Cerebellar nuclear complex (tissue), 1 donor: ENCODE measurements at places on chromosomes 11 and 22.

- DNase-seq: no peak
Measured at GRCh38 chr11:44574610-44575287, 9.3 kb downstream of the CD82 start.

DNA sequence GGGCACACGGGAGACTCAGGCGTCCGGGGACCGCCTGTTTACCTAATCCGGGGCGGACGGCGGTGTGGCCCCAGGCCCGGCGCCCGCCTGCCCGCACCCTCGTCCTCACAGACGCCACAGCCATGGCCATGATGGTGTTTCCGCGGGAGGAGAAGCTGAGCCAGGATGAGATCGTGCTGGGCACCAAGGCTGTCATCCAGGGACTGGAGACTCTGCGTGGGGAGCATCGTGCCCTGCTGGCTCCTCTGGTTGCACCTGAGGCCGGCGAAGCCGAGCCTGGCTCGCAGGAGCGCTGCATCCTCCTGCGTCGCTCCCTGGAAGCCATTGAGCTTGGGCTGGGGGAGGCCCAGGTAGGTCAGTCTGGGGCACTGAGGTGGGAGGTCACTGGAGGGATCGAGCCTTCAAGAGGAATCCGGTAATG, 10.0 kb upstream of the RAB1B start:
- no peak for DNase-seq

GRCh38 chr22:16804882-16805281, 20.3 kb downstream of the XKR3 start:
- DNase-seq: no peak

- no peak for DNase-seq
Measured at GRCh38 chr22:49590381-49590780, 237.3 kb downstream of the BRD1 start.

GRCh38 chr11:6156628-6157359, 13.3 kb downstream of the OR52B2 start:
- DNase-seq: no peak

DNA sequence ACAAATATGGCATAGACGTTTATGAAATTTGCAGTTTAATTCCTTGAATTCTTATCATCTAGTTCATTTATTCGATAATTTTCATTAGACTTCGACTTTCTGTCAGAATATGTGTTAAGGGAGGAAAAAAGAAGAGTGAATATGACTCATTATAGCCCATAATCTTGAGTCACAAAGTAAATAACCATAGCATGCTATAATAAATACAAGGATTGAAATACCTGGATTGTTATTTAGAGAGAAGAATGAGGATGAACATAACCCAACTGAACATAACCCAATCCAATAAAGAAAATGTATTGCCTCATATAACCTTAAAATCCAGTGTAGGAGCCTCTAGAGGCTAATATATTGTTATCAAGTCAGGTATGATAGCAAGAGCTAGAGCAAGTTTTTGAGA, 1858.3 kb upstream of the RAG2 start:
- DNase-seq: no peak

GRCh38 chr11:128428935-128429334, 158.4 kb downstream of the ETS1 start:
- no peak for DNase-seq

DNA sequence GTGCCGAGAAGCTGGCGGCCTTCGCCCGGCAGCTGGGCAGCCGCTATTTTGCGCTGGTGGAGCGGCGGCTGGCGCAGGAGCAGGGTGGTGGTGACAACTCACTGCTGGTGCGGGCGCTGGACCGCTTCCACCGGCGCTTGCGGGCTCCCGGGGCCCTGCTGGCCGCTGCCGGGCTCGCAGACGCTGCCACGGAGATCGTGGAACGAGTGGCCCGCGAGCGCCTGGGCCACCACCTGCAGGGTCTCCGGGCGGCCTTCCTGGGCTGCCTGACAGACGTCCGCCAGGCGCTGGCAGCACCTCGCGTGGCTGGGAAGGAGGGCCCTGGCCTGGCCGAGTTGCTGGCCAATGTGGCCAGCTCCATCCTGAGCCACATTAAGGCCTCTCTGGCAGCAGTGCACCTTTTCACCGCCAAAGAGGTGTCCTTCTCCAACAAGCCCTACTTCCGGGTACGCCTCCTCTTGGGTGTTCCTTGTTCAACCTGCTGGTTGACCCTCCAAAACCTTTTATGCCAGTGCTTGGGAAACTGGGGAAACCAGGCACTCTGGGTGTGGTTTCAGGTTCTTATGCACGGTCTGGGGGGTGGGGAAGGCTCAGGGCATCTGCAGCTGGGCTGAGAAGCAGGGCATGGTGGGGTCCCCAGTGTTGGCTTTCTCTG, 3.1 kb upstream of the TM7SF2 start:
- no peak for DNase-seq

GRCh38 chr11:98566978-98567377, 453.8 kb upstream of the CNTN5 start:
- no peak for DNase-seq

GRCh38 chr11:16767137-16767536, 28.7 kb downstream of the C11orf58 start:
- DNase-seq: no peak

DNA sequence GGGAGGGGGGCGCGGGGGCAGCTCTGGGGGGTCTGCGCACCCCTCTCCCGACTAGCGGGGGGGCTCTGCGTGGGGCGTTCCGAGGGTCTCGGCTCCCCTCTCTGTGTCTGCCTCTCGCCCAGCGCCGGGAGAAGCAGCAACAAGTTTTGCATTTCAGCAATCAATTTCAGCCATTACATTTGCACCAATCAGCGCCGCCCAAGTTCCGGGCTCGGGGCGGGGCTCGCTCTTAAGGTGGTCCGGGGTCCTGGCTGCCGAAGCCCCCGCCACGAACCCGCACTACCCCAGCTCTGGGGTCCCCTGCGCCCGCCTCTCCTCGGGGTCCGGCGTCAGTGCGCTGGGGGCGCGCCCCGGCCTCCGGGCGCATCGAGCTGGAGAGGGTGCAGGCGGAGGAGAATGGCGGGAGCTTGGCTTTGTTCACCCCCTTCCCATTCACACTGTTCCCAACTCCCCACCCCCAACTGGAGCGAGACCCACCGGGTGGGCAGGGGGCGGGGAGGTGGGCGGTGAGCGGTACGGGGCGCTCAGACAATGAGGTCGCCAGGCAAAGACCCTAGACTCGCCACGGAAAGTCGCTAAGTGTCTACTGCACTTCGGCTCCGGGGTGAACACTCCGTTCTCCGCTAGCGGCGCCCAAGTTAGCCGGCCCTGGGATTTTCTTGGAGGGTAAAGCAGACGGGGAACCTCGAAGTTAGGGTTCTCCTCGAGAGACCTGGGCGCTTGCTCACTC, at the start of gene MN1:
Gene MN1 (minus strand): TSS at position 141 of the 730 bp plus-strand sequence. CDS start 1,213 bp downstream, outside the sequence.
- DNase-seq: no peak

DNA sequence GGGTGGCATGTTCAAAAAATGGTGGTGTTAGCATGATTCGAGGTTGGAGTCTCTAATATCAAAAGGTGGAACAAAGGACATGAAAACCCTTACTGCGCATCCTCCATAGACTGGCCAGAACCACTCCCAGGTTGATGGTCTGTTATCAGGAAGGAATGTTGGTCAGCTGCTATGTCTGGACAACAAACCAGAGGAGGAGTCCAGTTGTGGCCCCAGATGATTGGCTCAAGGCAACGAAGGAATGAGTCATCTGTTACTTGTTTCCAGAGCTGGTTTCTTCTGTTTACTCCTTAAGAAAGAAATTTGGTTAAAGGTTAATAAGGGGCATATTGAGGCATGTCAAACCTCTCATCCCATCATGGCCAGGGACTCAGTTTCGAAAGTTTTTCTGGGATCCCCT, 56.8 kb upstream of the GRIA4 start:
- no peak for DNase-seq

DNA sequence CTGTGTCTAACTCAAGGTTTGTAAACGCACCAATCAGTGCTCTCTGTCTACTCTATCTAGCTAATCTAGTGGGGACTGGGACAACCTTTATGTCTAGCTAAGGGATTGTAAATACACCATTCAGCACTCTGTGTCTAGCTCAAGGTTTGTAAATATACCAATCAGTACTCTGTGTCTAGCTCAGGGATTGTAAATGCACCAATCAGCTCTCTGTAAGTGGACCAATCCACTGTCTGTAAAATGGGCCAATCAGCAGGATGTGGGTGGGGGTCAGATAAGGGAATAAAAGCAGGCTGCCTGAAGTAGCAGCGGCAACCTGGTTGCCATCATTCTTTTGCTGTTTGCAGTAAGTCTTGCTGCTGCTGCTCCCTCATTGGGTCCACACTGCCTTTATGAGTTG, 8.4 kb upstream of the CYP2D6 start:
- DNase-seq: no peak

DNA sequence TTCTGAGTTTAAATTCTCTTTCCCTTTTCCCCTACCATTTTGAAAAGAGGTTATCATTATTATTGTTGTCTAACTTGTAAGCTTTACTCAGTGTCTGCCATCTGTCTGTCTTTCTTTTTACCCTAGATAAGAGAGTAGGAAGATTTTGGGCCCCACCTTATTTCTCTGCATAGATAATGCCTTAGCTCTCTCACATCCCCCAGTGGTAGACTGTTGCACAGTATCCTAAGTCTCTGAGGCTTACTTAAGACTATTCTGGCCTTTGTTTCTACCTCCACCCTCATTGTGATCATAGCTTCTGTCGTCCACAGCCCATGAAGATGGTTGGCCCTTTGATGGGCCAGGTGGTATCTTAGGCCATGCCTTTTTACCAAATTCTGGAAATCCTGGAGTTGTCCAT, 3.6 kb upstream of the OR51L1 start:
- no peak for DNase-seq

- no peak for DNase-seq
Measured at GRCh38 chr22:29377979-29378378, 10.4 kb downstream of the AP1B1 start.

DNA sequence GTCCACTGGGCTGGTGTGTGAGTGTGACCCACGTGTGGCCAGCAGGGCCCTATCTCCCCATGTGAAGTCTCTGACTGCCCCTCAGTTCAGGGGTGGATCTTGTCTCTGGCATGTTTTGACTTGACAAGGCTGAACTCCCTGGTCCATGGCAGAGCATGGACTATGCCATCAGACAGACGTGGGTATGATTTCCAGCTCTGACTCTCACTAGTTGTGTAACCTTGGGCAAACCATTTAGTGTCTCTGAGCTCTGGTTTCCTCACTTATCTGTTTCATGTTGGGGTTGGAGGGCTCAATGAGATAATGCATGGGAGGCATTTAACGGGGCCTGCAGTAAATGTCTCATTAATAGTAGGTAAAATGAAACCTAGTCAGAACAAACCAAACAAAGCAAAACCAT, 254.5 kb upstream of the NARS2 start:
- no peak for DNase-seq

- DNase-seq: no peak
Measured at GRCh38 chr11:10310301-10310841, 5.5 kb downstream of the ADM start.

GRCh38 chr22:32309585-32310251, 47.9 kb upstream of the RFPL3 start:
- DNase-seq: no peak

DNA sequence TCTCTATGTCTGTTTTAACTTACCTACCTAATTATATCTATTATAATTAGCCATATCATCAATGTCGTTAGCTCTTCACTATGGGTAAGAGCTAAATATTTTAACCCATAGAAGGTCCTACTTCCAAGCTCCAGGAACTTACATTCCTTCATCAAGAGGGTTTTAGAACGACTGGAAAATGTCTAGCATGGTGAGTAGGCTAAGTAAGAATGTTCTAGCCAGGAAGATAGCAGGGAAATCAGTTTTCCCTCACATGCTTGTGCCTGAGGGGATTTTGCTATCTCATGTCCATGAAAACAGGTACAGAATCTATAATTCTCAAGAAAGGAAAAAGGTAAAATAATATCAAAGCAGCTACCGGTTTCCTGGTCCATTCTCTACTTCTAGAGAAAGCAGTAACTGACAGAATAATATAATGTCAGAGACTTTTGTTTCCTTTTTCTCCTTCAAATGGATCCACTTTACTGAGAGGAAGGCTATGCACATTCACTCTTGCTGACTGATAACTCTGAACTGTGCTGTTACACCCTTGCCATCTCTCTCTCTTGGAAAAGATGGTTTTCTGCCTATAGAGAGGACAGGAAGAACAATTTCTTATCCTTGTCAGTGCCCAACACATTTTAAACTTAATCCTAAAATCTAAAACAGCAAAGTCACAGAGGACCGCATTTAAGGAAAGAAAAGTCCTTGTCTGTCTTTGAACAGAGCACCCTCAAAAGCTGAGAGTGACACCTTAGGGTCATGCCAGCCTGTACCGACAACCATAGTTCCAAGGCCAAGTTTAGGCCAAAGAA, 67.0 kb downstream of the MAML2 start:
- DNase-seq: no peak

GRCh38 chr11:105719073-105719822, 109.4 kb downstream of the GRIA4 start:
- no peak for DNase-seq

DNA sequence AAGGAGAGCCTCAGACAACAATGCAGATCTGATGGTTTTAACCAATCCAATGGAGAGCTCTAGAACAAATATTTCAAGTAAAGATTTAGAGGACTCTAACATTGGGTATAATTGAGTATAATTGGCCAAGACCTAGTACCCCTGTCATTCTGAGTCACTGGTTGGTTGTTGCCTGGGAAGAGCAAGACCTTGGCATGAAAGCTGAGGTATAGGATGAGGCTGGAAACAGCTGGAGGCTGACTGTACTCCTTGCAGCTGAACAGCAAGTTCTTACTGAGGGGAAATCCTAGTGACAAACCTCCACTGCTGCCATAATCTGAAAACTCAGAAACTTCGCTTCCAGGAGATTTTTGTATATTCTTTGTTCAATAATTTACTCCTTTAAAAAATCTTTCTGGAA, 54.3 kb upstream of the MUC15 start:
- DNase-seq: no peak

DNA sequence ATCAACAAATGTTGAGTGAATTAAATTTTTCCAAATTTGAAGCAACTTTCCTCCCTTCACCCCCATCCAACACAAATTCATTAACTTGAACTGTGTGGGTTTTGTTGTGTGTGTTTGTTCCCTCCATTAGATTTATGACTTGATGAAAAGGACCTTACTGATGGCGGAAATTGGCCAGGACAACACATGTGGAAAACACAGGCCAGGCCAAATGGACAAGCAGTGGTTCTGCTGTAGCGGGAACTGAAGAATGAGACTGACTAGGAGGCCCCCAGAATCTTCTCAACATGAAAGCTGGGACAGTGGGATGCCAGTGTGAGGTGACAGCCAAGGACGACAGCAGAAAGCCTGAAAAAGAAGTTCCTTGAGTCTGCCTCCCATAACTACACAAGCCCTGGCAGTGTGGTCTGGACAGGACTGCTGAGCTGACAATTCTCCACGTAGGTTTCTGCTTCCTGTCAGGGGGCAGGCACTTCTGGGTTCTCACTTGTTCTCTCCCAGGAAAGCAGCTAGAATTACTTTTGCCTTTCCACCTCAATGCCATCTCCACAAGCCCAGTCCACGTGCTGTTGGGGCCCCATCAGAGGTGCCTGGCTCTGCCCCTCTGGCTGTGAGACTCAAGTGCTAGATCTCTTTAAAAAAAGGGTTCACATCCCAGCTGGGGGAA, 94.3 kb downstream of the ETS1 start:
- DNase-seq: no peak

- DNase-seq: no peak
Measured at GRCh38 chr11:2204361-2205213, 33.0 kb upstream of the TH start.

GRCh38 chr11:64947208-64947814, 11.6 kb upstream of the GPHA2 start:
- DNase-seq: no peak

- no peak for DNase-seq
Measured at GRCh38 chr22:22410121-22410520, 98.4 kb downstream of the ZNF280B start.

- no peak for DNase-seq
Measured at GRCh38 chr11:120985718-120986569, 38.0 kb upstream of the TBCEL start.
